ENCODE measurements at places on chromosomes 3 and 15. TPM values are rescaled to one million over a fixed set of nuclear protein-coding genes. Genes with fewer than 3 reads are reported as not detected.

DNA sequence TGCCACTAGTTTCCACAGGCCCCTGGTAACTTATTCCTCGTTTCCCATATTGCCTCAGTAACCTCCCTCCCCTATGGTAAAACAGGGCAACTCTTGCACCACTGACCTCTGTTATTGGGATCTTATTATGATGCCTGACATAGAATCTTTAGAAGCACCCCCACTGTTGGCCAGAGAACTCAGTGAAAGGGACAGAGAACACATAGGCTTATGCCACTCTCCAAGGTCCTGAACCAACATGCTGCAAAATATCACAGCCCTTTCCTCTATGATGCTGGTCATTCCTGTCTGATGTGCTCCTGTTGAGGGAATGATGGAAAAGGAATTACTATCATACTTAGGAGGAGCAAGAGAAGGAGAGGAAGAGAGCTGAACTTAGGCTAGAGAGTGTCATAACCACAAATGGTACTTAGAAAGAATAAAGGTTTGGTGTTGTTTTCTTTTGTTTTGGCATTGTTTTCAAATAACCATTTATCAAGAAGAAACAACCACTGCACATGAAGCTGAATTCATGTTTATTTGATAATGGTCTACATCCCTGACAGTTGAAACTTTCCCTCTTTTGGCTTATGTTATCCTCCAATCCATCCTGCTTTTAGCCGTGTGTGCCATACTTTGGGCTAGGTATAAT lies 330.2 kb downstream of the EPHB1 start:
- peak; percentile 39 for DNase-seq

DNA sequence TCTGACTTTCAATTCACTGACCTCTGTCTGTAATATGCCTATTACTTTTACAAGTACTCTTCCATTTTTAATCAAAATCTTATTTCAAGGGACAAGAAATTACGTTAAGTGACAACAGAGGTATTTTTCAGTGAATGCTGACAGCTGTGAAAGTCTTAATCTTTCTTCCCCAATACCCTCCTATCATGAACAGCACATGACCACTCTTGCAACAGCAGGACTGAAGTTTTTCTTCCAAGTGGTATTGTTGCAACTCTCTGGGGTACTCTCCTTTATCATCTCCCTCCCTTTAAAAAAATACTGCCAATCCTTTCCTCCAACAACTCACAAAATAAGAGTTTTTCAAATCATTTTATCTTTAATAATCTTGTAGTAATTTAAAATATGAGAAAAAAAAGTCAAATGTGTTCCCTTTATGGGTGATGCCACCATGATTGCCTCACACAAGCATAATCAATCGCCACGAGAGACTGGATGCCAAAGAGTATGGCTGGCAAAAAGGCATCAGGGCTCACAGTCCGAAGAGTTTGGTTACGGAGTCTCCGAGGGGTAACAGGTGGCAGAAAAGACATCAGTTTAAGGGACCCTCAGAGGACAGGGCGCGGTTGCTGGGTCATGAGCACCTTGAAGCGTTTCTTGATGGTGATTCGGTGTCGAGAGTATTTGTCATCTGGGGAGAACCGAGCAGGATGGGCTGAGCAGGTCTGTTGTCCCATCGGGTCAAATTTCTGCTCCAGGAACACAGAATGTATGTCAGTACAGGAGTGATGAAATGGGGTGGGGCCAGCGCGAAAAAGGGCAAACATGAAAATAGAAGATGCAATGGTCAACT lies 1.3 kb downstream of the NOP10 start:
- no peak for DNase-seq

Gene RGMA
- total RNA-seq: not detected

DNA sequence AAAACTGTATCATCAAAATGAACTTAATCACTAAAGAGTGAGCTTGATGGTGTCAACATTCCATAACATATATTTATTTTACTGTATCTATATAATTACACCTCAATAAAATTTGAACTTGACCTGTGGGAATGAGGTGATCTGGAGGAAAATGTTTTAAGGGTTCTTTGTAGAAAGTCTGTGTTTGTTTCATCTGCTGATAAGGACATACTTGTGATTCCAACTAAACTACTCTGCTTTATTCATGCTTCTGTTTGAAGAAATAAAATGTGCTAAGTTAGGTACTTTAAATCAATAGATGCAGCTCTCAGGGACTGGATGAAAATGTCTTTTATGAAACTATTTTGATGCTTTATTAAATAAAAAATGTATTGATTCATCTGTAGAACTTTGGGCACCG lies 11.6 kb upstream of the PLOD2 start:
- DNase-seq: no peak

DNA sequence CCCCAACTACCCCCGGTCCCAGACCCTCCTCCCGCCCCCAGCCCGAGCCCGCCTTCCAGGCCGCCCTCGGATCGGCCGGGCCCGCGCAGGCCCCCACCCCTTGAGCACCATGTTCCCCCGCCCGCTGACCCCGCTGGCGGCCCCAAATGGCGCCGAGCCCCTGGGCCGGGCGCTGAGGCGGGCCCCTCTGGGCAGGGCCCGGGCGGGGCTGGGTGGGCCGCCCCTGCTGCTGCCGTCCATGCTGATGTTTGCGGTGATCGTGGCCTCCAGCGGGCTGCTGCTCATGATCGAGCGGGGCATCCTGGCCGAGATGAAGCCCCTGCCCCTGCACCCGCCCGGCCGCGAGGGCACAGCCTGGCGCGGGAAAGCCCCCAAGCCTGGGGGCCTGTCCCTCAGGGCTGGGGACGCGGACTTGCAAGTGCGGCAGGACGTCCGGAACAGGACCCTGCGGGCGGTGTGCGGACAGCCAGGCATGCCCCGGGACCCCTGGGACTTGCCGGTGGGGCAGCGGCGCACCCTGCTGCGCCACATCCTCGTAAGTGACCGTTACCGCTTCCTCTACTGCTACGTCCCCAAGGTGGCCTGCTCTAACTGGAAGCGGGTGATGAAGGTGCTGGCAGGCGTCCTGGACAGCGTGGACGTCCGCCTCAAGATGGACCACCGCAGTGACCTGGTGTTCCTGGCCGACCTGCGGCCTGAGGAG lies 472 bp downstream of the CHST14 start:
- peak; percentile 23 for DNase-seq

- DNase-seq: peak; percentile 15
Observed at GRCh38 chr3:107604057-107604822, 81.5 kb downstream of the BBX start.

- DNase-seq: no peak
Observed at GRCh38 chr3:23161896-23162570, 41.1 kb upstream of the UBE2E2 start.

DNA sequence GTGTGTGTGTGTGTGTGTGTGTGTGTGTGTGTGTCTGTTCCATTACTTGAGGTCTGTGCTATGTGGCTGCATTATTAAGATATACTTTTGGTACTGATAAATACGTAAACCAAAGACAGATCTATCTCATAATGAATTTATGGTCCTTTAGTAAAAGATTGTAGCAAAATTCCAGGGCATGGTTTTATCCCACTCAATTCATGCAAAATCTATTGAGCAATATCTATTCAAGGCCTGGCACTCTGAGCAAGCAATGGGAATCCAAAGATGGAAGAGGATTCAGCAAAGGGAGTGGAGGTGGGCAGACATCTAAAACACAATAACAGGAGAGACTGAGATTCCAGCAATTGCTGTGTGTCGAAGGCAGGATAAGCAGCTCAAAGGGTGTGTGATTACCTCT lies 86.8 kb downstream of the RFTN1 start:
- DNase-seq: no peak

GRCh38 chr3:988785-989184 lies 104.0 kb upstream of the CNTN6 start:
- no peak for DNase-seq

DNA sequence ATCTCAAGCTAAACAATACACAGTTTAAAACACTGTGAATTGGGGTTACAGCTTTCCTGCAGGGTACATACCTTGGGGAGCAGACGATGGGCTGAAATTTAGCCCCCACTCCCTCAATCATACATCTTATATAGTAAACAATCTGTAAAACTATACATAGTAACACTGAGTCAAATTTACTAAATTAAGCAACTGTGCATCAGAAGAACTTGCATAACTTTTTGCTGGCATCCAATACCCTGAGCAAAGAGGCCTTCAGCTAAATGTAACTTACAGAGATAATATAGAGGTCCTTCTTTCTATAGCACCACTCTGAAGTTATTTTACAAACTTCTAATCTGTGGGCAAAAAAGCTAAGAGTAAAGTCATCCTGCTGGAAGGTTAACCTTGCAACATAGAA lies 603.6 kb upstream of the TGFBR2 start:
- DNase-seq: no peak

DNA sequence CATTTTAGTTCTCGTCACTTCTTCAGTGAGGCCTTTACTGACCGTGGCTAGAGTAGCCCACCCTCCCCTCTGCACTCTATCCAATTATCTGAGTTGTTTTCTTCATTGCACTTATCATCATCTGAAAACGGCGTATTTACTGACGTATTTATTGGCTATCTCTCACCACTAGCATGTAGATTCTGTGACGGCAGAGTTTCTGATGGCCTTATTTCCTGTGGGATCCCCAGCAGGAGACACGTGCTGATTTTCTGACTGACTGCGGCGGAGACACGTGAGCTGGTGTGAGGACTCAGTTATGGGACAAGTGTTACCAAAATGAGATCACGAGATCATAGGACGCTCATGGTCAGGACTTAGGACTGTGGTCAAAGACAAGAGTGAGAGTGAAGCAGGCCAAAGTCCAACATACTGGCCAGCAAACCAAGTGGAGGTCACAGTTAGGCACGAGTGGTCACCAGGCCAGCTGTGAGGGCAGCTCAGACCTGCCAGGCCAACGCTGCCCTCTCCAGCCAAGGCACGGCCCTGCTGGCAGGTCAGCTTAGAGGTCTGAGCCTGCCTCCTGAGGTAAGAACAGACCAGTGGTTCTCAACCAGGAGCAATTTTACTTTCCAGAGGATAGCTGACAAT lies 50.6 kb upstream of the BNIP2 start:
- no peak for DNase-seq

DNA sequence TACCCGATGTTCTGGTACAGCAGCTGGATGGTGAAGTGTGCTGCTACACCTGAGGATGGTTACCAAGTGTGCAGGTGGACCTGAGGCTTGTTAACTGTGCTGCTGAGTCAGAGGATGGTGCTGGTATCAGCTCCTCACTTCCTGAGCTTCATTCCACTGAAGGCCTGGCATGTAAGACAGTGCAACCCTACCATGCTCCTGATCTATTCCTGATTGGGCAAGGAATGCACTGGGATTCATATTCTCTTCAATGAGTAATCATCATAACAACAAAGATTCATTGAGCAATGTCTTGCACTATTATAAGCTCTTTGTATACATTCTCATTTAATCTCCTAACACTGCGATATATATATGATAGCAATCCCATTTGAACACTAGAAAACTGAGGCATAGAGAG lies 62.9 kb upstream of the THSD4 start:
- peak; percentile 31 for DNase-seq

- DNase-seq: no peak
Observed at GRCh38 chr3:46221938-46222337, 13.8 kb upstream of the CCR1 start.

Gene ZNF774
- 0.76 TPM for total RNA-seq

DNA sequence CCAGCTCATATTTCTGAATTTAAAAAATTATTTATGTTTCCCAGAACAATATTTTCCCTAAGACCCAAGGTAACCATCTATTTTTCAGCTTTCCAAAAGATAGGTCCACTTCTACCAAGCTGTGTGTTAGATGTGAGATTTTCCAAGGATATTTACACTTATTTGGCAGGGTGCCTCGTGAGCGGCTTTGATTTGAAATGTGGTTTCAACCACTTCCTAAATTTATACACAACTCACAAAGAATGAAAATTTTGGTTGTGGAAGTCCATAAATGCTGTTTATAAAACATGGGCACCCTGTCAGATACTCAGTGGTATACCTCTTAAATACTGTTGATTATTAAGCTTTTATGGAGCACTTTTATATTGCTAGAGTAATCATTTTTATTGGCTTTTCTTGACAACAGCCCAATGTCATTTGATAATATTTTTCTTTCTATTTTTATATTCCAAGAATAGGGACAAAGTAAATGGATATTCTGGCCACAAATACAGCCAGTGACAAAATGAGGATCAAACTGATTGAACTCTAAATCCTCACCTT lies 57.6 kb downstream of the GAP43 start:
- peak; percentile 45 for DNase-seq

GRCh38 chr15:31303726-31304648 lies 22.6 kb upstream of the KLF13 start:
- DNase-seq: no peak

- DNase-seq: no peak
Observed at GRCh38 chr3:53650424-53650823, 156.0 kb downstream of the CACNA1D start.

GRCh38 chr15:79539401-79539800 lies 107.3 kb downstream of the MINAR1 start:
- DNase-seq: peak; percentile 28

Gene SLC22A14
- total RNA-seq: not detected

DNA sequence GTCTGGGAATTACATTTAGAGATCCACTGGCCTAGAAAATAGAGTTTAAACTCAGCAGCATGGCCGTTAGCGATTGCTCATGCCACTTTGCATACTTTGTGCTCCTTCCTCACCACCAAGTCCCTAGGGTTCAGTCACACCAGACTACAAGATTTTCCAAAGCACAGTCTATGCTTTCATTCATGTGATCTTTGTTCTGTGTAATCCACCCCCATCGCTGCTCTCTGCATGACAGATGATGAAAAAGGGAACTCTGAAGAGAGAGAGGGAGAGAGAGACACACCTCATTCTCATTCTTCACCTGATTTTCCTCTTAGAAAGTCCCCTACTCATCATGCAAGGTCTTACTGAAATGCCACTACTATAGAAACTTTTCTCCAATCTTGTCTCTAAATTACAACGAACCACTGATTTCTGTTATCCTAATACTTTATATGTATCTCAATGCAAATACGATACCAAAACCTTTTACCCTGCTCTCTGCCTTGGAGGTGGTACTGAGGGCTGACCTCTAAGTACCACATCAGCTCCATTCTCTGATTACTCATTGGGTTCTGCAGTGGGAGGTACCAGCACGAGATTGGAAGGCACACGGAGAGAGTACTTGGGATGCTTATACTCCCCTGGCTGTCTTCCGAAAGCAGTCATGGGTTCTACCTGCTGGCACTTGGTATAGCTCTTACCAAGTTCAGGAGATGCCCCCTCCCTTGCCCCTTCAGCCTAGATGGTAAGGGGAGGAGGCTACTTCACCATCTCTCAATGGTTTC lies 1.1 kb upstream of the PARP15 start:
- no peak for DNase-seq

Gene ULK3
- 44.0 TPM for total RNA-seq

Gene LRRC15
- total RNA-seq: 0.30 TPM

Gene GRAMD2A
- total RNA-seq: not detected

- DNase-seq: no peak
Observed at GRCh38 chr3:194379231-194379630, 9.7 kb upstream of the LRRC15 start.

All from HT1080 (cell line).